Stimulated activated CD8-positive, alpha-beta memory T cell treated with anti-CD3 and anti-CD28 coated beads, Interleukin-15, amount 100 ng/mL, for 4 hours (primary cell): ENCODE measurements at places on chromosomes 2 and 18.

GRCh38 chr2:109703077-109703476 is 88.9 kb downstream of the SOWAHC start:
- DNase-seq: no peak

DNA sequence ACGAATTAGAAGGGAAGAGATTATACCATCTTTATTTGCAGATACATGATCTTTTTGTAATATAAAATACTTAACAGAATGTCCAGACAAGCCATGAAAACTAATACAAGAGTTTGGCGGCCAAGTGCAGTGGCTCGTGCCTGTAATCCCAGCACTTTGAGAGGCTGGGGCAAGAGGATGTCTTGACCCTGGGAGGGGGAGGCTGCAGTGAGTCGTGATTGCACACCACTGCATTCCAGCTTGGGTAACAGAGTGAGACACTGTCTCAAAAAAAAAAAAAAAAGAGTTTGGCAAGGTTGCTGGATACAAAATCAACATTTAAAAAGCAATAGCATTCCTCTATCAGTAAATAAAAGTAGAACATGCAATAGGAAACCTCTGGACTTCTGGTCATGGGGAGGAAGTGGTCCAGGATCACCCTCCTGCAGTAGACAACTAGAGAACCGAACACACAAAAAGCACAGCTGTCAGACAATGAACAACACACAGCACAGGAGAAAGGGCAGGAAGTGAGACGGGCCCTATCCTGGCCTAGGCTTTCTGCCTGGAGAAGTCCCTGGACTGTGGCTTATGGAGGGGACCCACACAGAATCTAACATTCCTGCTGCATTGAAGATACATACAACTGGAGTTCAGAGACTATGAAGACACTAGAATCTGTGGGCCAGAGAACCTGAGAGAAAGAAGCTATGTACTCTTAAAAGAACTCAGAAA is 118.9 kb upstream of the ARL4C start:
- DNase-seq: no peak

DNA sequence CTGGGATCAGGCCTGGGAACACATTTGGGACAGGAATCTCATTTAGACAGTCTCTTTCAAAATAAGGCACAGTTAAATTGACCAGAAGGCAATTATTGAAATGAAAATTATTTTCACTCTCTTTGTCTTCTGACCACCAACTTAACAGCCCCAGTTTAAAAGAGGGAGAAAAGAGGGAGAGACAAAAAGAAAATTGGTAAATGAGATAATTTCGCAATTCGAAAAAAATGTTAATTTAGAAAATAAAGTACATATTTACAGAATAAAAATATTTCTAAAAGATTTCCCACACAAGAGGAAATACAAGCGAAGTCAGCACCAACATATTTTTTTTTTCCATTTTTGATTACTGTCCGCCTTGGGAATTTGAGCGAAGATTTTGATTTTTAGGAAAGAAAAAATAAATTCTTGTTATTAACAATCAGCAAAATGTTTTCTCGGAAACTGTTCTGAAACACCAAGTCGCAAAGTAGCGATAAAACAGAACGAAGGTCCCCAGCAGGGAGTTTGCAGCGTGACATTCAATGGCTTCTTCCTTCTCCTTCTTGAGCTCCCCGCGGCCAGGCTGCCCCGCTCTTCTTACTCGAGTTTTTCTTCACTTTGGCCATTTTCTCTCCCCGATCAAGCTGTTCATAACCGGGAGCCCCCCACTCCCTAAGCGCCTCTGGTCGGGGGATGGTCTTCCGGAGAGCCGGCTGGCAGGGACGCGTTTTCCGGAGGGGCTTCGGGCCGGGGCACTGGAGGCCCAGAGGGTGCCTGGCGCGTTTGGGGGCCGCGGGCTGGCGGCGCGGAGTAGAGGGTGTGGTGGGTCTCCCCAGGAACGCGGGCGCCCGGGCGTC is 5.0 kb downstream of the SP9 start:
- DNase-seq: no peak

GRCh38 chr2:180730976-180731375 is 249.4 kb upstream of the UBE2E3 start:
- DNase-seq: no peak

- no peak for DNase-seq
Measured at GRCh38 chr2:210884227-210884626, 327.8 kb downstream of the CPS1 start.

DNA sequence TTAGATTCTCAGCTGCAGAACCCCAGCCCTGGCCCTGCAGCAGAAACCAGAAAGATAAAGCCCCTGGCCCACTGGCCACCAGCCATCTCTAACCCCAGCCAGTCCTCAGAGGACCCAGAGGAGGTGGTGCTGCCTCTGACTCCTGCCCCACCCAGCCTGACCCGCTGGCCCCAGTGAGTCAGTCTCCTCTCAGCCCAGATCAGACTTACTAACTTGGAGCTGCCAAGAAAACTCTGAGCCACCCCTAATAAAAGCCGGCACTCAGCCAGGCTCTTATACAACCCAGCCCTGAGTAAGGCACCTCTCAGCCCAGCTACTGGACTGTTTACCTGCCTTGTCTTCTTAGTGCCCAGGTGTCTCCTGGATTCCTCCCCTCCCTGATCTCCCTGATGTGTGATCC is 2.0 kb downstream of the SLC14A2 start:
- no peak for DNase-seq

GRCh38 chr2:123513351-123513750 is 511.7 kb upstream of the CNTNAP5 start:
- DNase-seq: no peak

GRCh38 chr2:209145941-209146681 is 277.7 kb upstream of the MAP2 start:
- DNase-seq: no peak

- no peak for DNase-seq
Measured at GRCh38 chr2:158546412-158547144, 89.8 kb downstream of the PKP4 start.

GRCh38 chr2:31888550-31888949 is 122.3 kb downstream of the MEMO1 start:
- DNase-seq: no peak

- DNase-seq: no peak
Measured at GRCh38 chr18:45557779-45558178, 57.5 kb upstream of the SLC14A2 start.

- DNase-seq: no peak
Measured at GRCh38 chr2:75074228-75074627, 115.8 kb downstream of the POLE4 start.

DNA sequence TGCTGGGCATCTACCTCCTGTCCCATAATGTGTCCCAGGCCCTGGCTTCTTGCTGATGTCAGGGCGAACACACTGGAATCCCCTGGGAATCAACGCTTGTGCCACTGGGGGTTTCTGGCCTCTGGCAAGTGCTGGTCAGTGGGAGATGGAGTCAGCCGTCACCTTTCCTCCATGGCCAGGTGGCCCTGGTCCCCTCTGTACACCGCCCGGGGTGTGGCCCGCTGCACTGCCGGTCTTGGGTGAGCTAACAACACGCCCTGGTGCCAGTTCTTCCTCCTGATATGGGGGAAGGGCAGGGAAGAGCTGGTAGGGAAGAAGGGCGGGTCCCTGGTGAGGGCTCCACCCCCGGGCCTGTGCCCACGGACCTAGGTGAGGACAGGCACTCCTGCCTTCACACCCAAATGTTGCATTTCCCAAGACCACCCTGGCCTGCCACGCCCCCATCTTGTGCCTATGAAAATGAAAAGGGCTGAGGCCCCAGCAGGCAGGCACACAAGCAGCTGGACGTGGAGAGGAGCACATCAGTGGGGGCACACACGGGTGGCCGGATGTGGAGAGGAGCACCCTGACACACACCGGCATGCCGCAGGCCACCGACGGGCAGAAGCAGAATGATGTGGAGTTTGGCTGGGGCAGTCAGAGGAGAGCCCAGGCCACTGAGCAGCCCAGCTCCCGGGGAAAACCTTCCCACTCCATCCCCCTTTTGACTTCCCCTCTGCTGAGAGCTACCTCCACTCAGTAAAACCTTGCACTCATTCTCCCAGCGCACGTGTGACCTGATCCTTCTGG is 140.5 kb downstream of the ASB1 start:
- no peak for DNase-seq

GRCh38 chr2:37561615-37562569 is 109.5 kb downstream of the CDC42EP3 start:
- no peak for DNase-seq

DNA sequence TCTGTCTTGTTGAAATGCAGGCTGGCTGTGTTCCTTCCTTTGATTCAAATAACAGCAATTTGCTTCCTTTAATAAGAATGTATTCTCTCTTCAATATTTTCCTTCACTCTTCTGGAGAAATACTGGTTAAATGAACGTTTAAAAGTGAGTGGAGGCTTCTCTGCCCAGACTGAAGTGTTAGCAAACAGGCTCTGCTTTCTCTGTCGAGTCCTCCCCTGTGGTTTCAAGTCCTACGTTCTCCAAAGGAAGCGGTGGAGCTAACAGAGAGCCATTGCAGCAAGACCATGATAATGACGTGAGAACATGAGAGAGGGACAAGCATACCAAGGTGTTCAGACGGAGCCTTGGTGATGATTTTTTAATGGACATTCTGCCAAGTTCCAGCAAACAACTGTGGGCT is 26.2 kb upstream of the PID1 start:
- no peak for DNase-seq

DNA sequence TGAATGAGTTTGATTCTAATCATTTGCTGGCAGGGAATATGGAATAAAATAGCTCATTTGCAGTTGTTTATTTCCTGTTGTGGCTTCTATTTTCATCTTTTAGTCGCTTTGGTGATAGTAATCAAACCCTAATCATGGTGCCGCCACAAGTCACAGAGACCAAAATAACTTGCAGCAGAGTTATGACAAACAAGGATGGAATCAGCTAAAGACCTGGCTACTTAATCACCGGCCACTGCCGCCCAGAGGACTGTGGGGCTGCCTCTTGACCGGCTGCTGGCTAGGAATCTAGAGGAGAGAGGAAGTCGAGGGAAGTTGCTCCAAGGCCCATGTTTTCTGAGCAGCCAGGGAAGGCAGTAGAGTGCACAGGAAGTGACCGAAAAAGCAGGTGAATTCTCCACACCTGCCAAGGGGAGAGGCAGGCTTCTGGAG is 5.1 kb upstream of the SMAD7 start:
- DNase-seq: no peak

- no peak for DNase-seq
Measured at GRCh38 chr2:120883607-120884440, 148.2 kb downstream of the GLI2 start.

DNA sequence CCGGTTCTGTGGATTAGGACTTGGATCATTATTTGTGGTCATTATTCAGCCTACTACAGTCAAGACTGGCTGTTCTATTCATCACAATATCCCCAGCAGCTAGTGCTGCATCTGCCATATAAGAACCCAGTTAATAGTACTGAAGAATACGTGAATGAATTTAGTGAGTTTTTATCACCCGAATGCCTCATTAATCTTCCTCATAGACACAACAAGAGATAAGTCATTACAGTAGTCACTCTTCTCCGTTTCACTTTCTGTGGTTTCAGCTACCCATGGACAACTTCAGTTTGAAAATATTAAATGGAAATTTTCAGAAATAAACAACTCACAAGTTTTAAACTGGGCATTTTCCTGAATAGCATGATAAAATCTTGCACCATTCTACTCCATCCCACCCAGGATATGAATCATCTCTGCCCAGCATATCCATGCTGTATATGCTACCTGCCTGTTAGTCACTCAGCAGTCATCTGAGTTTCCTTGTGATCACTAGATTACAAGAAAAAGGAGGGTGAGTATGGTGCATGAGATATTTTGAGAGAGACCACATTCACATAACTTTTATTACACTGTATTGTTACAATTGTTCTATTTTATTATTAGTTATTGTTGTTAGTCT is 363.7 kb upstream of the CHAC2 start:
- no peak for DNase-seq

DNA sequence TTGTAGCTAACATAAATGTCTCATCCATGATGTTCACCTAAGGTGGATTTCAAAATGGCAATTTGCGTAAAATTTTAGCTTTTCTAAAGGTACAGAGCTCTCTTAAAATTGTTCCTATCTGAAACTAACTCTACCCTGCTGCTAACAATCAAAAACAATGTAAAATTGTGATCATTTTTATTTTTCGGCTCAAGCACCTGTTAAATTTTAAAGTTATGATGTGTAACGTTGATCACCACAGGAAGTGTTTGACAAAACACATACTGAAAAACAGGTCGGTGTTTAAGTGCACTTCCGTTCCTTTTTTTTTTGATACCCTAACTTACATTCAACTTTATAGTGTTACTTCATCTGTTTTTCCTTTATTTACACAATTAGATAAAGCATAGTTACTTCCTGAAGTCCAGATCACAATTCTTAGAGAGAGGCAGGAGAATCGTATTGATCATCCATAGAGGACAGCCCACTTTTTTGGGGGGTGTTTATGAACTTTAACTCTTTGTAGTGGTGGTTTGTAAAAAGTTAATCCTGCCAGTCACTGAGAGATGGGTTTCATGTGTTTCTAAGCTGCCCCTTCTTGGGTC is 6.0 kb upstream of the NCK2 start:
- DNase-seq: no peak

DNA sequence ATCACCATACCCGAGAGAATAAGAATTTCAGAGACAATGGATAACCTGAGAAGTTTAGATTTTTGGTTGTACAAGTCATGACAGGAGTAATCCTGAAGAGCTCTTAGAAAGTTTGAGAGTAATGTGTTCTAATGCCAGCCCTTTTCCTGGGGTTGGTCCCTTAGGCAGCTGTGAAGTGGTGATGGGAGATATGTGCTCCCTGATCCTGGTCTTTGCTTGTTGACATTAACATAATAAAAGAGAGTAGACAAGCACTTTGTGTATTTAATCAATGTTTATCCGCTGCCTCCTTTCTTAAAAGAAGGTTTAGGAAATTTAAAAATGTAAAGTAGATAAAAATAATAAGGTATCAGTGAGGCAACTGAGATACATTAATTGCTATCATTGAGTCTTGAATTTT is 13.8 kb upstream of the DSC3 start:
- DNase-seq: no peak

DNA sequence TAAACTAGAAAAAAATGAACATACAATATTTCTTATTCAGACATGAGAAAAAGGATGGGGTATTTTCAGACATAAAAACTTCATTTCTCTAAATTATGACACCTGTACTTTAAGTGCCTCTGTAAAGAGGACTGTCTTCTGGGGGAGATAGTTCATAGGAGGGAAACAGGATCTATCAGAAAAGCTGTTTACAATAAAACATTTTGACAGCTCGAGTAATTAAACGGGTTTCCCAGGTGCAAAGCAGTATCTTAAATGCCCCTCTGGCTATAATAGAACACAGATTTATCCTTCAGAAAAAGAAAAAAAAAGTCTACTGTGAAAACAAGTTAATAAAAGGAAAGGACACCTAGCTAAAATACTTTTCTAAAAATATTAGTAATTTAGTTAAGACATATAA is 311.4 kb upstream of the UBE2E3 start:
- no peak for DNase-seq

DNA sequence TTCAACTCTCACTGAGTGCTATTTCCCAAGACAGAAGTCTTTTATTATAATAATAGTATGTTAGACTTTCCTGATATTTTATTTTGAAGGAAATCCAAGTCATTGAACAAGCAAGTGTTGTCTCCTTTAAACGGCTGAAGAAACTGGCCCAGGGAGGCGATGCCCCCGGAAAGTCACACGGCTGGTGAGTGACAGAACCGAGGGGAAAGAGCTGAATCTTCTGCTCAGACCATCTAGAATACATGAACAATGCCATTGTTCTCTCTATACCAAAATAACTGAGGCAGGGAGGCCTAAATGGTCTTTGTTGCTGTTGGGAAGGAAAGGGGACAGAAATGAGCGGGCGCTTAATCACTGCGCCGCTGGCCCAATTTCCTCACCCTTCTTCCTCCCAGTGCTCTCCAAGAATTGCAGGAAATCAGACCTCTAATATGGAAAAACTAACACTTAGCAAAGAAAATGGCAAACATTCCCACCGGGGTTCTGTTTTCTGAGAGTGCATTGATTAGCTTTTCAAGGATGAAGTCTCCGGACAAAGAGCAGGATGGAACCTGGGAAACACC is 101.5 kb downstream of the KLF7 start:
- DNase-seq: no peak
